Esophagus squamous epithelium (tissue), 5 donors: ENCODE measurements at places on chromosomes 3 and 15.

- H3K27me3 ChIP-seq = no peaks in the 10 kb centered on the region
- no peaks in the 10 kb centered on the region for H3K36me3 ChIP-seq
- peaks cover 6% of the 10 kb centered on the region for H3K4me1 ChIP-seq
- H3K27ac ChIP-seq = peak overlapping the region; percentile 73
- DNase-seq = no peak
Measured at GRCh38 chr3:14803981-14804834, 14.6 kb upstream of the FGD5 start.

- no peak overlapping the region for H3K4me3 ChIP-seq
- no peak overlapping the region for H3K27ac ChIP-seq
- DNase-seq = no peak
- no peaks in the 10 kb centered on the region for H3K36me3 ChIP-seq
- no peaks in the 10 kb centered on the region for H3K27me3 ChIP-seq
- no peaks in the 10 kb centered on the region for H3K4me1 ChIP-seq
Measured at GRCh38 chr3:36482880-36483279, 102.6 kb downstream of the STAC start.

- no peaks in the 10 kb centered on the region for H3K27me3 ChIP-seq
- H3K4me3 ChIP-seq = peak overlapping the region; percentile 74
- peak overlapping the region; percentile 95 for H3K27ac ChIP-seq
- DNase-seq = peak; percentile 27
Measured at GRCh38 chr3:20041197-20041780, 1.0 kb downstream of the KAT2B start.

DNA sequence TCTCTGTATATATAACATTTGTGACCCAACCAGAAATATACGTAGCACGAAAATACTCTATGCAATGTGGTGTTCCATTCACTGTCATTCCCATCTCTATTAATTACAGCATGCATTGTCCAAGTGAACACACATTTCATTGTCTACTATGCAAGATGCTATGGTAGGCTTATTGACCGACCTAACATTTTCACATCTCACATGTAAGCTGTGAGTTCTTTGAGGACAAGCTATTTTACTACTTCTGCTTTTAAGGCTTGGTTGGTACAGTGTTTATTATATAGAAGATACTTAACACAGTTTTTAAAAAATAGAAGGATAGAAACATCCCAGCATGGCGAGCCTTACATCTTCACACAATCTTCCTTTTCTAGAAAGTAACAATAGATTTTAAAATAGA lies 164.4 kb downstream of the KLHL25 start:
- no peak overlapping the region for H3K4me3 ChIP-seq
- no peak for DNase-seq
- H3K27ac ChIP-seq = peak overlapping the region; percentile 38
- H3K4me1 ChIP-seq = no peaks in the 10 kb centered on the region
- no peaks in the 10 kb centered on the region for H3K36me3 ChIP-seq

DNA sequence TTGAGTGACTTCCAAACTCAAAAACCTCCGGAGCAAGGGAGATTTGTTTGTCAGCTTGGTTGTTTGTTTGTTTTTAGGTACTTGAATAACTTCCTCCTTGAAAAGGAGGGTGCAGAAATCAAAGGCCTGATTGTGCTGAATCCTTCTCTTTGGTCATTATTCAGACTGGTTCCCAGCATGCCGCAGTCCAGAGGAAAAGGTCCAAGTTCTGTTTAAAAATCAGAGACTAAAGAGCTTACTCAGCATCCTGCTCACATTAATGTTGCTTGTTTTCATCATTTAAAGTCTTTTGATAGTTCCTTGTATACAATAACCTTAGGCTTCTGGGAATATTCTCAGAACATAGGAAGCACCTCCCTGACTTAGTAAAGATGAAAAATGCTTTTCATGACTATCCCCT lies 982 bp upstream of the SCG3 start:
- peaks cover 8% of the 10 kb centered on the region for H3K4me1 ChIP-seq
- no peak overlapping the region for H3K4me3 ChIP-seq
- no peak for DNase-seq
- no peak overlapping the region for H3K27ac ChIP-seq
- no peaks in the 10 kb centered on the region for H3K36me3 ChIP-seq

GRCh38 chr3:183449391-183449790 lies 21.0 kb upstream of the MCF2L2 start:
- H3K27me3 ChIP-seq = no peaks in the 10 kb centered on the region
- H3K36me3 ChIP-seq = no peaks in the 10 kb centered on the region
- DNase-seq = no peak
- H3K27ac ChIP-seq = no peak overlapping the region

DNA sequence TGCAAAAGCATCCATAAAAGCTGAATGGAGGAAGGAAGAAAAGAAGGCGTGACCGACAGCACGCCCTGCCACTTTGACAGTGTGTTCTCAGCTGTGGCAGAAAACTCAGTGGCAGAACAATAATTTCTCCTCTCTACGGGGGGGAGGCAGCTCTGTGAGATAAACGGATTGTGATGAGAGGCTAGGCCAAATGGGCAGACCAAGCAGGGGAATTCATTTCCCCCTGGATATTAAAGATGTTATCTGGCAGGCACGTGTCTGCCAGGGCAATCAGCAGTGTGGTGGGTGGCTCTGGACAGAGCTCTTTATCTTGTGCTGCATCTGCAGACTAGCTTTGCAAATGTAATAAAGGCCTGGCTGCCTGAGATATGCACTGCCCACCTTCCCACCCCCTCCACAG lies 1.9 kb upstream of the RMDN3 start:
- no peak for DNase-seq
- no peak overlapping the region for H3K4me3 ChIP-seq
- peaks cover 6% of the 10 kb centered on the region for H3K4me1 ChIP-seq
- no peak overlapping the region for H3K27ac ChIP-seq
- H3K27me3 ChIP-seq = no peaks in the 10 kb centered on the region

DNA sequence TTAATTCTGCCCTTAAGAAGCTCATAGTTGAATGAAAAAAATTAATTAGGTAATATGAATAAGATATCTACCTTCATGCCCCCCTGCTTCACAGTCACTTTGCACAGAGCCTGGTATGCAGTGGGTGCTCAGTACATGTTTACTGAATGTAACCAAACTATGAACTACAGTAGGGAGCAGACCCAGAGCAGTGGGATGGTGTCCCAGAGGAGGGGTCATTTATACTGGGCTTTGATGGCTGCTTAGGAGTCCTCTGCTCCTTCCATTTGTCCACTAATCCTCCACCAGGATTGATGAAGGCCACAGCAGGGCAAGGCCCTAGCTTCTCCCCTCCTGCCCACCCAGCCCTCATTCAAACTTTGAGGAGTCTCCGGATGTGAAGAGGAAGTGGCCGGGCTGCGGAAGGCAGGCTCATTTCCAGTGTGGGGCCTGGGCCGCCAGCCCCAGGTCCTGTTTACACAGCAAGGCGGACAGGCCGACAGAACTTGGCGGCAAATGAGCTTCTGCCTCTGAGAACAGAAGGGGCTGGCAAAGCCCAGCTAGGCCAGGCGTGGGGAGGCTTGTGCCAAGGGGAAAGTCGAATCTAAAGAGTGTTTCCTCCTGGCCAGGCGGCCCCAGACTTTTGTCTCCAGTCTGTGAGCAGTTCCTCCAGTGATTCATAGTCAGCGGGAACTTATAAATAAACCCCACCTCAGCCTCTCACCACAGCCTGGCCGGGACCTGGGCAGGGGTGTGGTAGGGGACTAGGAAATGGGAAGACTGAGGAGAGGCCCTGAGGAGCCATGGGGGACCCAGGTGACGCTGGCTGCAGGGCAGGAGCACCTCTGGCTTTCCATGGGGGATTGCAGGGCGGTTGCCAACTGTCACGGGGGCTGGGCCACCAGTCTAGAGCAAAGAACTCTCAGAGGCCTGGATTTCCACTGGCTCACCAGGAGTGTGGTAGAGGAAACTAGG lies 51.6 kb upstream of the LCTL start:
- no peaks in the 10 kb centered on the region for H3K27me3 ChIP-seq
- peaks cover 10% of the 10 kb centered on the region for H3K4me1 ChIP-seq
- H3K4me3 ChIP-seq = no peak overlapping the region

DNA sequence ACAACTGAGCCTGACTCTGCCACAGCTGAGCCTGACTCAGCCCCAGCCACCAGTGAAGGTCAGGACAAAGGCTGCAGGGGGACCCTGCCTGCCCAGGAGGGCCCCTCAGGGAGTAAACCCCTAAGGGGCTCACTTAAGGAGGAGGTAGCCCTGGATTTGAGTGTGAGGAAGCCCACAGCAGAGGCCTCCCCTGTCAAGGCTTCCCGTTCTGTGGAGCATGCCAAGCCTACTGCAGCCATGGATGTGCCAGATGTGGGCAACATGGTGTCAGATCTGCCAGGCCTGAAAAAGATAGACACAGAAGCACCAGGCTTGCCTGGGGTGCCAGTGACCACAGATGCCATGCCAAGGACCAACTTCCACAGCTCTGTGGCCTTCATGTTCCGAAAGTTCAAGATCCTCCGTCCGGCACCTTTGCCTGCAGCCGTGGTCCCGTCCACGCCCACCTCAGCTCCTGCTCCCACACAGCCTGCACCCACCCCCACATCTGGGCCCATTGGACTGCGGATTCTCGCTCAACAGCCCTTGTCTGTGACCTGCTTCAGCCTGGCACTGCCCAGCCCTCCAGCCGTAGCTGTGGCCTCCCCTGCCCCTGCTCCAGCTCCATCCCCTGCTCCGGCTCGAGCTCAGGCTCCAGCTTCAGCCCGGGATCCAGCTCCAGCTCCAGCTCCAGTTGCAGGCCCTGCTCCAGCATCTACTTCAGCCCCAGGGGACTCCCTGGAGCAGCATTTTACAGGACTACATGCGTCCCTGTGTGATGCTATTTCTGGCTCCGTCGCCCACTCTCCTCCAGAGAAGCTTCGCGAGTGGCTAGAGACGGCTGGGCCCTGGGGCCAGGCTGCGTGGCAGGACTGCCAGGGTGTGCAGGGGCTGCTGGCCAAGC lies 6.2 kb downstream of the C15orf39 start:
- H3K27me3 ChIP-seq = no peaks in the 10 kb centered on the region
- peaks cover 77% of the 10 kb centered on the region for H3K36me3 ChIP-seq
- no peak for DNase-seq
- no peak overlapping the region for H3K4me3 ChIP-seq
- H3K4me1 ChIP-seq = peaks cover 94% of the 10 kb centered on the region
